ENCODE measurements at places on chromosomes 11 and 22.
A peak's percentile ranks its signal among the peaks of the same experiment; 100 is the strongest.

- DNase-seq: peak; percentile 70
Observed at GRCh38 chr11:117179048-117179999, 781 bp downstream of the SIDT2 start.

GRCh38 chr11:37370817-37371216, 772.8 kb upstream of the RAG2 start:
- no peak for DNase-seq

DNA sequence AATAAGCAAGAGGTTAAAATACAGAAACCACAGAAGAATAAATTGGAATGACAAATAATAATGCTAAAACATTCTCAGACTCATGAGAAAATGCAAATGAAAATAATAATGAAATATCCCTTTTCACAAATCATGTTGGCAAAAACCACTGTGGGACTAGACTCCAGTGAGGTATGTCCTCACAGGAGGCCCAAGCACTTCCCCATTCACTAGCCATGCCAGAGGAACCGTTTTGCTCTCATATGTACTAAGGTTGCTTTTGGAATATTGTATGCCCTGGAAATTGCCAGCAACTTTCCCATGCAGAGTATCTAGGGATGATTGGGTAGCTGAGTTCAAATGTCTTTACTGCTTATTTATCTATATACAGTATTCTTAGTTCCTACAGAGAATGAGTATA, 106.2 kb upstream of the CHORDC1 start:
- no peak for DNase-seq

GRCh38 chr11:92540096-92540495, 315.5 kb downstream of the FAT3 start:
- DNase-seq: no peak

DNA sequence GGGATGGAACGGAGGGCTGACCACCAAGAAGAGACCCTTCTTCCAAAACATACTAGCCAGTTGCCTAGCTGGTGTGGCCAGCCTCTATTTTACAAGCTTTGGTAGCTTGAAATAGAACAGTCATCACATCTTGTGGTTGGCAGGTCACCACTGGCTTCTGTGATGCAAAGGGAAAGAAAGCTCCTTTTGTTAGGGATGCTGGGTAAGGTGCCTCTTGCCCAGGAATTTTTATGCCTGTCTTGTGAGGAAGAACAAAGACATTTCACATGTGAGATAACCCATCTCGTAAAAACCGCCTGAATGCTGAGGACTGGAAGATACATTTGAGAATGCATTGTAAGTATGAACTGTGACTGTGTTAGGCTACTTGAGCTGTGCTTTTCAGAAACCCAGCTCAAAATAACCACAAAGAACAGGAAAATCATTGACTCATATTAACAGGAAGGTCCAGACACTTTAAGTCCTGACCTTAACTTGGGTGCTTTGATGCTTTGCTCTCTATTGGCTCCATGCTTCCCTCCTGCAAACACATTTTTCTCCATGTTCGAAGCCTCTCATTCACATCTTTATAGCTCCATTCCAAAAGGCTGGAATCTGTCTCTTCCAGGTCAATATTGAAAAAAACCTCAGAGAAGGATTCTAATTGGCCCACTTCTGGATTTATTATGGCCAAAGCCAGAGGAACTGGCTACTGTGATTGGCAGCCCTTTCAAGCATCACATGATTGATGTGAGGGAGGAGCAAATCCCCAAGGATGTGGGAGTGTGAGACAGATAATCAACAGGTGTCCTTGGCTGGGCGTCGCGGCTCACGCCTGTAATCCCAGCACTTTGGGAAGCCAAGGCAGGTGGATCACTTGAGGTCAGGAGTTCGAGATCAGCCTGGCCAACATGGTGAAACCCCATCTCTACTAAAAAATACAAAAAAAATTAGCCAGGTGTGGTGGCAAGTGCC, 53.9 kb downstream of the MICAL2 start:
- no peak for DNase-seq

DNA sequence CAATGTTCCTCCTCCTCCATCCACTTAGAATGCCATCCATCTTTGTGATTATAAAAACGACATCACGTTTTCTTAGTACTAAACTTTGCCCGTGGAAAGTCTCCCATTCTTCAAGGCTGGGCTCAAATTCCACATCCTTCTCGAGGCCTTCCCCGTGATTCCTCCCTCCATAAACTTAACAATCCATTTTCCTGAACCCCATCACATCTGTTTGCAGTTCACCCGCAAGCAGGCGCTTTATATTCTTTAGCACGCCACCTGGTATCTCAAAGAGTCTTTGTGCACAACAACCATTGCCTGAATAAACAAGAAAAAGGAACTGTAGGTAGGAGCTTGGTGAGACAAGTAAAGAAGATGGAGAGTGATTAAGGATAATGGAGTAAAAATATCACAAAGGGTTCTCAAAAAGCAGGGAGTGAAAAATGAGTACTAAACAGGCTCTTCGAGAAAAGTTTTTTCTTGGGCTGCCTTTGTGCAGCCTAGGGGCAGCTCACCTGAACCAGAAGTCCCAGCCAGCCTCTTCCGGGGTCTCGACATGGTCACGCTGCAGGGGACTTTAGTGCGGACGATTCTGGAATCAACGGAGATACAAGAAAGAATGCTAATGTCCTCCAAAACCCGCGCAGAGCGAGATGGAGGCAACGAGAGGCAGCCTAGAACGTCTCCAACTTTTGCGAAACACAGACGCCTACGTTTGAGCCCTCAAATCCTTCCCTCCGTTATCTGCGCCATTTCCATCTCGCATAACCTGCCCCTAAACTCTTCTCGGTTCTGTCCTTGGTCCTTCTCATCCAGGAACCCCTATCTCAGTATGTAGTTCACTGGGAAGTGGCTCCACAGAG, 585 bp downstream of the THYN1 start:
- no peak for DNase-seq

GRCh38 chr11:89177691-89178231, at the start of gene TYR:
TSS of gene TYR (plus strand) at chr11:89177875. CDS start at chr11:89177954, 79 bp downstream.
- no peak for DNase-seq

GRCh38 chr22:40189997-40190396, 12.3 kb downstream of the TNRC6B start:
- DNase-seq: no peak

GRCh38 chr22:35134637-35135036, 68.7 kb downstream of the ISX start:
- DNase-seq: no peak

DNA sequence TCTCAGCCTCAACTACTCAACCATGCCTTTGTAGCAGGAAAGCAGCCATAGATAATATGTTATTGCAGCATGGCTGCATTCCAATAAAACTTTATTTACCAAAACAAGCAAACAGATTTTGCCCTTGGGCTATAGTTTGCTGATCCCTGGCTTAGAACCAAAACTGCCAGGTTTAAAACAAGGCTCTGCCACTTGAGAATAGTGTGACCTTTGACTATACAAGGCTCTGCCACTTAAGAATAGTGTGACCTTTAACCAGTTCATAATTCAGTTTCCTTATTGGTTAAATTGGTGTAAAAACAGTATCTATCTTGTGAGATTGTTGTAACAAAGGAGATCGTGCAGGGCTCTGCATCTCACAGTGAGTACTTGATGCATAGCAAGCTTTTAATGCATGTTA, 217.3 kb upstream of the MTNR1B start:
- DNase-seq: no peak

- no peak for DNase-seq
Observed at GRCh38 chr11:9859554-9860305, 195.9 kb downstream of the SWAP70 start.

GRCh38 chr11:2795491-2795991, 90.0 kb downstream of the CDKN1C start:
- peak; percentile 27 for DNase-seq

GRCh38 chr11:72443016-72443415, 8.7 kb upstream of the CLPB start:
- no peak for DNase-seq

DNA sequence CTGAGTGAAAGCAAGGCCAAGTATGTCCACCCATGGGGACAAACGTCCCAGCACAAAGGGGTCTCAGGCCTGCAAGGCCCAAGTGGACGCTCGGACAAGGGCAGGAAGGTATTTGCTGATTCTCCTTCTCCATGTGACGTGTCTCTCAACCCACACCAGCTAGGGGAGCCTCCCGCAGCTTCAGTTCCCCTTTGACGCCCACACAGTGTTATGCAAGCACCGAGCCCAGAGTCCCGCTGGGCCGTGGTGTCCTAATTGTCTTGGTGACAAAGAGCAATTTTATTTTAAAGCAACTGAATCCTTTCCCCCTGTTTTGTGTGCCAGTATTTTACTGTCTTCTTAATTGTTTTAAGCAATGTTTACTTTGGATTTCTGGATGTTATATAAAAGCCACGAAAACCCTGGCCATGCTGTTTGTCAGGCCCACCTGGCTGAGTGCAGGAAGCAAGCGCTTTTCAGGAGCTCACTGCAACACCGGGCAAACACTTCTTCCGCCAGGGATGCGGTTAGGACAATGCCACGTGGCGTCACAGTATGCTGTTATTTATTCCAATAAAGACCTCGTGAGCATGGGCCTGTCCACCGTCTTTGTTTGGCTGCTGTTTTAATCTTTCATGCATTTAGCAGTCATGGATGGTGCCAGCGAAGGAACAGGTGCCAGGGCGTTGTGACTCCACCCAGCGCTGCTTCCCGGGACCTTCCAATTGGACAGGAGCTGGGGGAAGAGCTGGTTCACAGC, 8.2 kb upstream of the PARVG start:
- DNase-seq: no peak

GRCh38 chr11:64608636-64609035, 17.6 kb downstream of the SLC22A12 start:
- DNase-seq: no peak

DNA sequence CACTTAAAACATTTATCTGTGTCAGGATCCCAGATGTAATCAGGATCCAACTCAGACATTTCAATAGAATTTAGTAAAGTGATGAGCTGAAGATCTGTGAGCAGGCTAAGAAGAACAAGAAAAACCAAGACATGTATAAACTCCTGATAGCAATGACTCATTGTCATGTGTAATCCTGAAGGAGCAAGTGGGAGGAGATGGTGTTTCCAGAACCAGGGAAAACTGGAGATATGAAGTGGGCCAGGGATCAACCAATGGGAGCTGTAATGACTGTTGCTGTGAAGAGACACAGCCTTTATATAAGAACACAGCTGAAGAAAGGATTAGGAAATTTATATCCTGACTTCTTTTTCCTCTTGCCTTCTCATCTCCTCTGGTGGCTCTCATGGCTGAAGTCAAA, 682.5 kb upstream of the ARHGAP42 start:
- DNase-seq: no peak

DNA sequence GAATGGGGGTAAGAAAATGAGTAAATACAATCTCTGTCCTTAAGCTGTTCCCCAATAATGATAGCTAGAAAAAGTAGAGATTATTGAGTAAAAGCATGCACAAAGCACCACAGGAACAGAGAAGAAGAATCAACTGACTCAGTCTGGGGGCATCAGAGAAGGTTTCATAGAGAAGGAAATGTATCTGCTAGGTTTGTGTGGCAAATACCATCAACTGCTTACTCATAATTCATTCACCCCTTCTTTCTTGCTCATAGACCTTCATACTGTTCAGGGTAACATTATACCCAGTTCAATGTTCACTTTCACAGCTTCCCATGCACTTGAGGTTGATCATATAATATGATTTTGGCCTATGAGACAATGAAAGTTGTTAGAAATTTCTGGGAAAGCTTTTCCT, 85.2 kb upstream of the SCUBE2 start:
- no peak for DNase-seq

- DNase-seq: no peak
Observed at GRCh38 chr22:47021371-47022074, 259.1 kb downstream of the TBC1D22A start.

DNA sequence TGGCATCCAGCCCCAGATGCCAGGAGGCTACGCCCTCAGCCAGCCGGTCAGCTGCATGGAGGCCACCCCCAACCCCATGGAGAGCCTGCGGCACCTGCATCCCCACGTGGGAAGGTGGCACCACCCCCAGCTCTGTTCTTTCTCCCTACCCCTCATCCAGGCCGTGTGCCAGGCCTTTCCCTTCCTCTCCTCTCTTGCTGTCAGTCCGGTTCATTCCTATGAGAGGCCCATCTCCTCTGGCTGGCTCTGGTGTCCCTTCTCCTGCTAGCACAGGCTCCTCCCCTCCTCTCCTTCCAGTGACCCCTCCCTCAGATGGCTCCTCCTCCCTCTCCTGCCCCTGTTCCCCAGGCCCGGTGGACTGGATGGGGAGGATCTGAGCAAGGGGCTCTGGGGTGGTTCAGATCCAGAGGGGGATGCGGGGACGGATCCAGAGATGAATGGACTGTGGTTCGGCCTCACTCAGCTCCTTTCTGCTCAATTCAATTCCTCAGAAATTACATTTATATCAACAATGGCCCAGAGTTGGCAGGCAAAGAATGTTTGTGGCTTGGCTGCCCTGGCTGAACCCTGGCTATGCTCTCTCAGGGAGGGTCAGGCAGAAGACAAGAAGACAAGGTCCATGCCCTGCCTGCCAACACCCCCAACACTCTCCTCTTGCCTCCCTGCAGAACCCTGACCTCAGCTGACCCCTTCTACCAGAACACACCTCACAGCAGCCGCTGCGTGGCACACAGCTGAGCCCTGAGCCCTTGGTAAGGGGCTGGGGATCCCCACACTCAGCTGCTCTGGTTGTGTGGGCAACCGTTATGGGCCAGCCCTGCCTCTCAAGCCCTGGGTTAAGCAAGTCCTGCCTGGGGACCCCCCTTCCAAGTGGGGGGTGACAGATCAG, 18.5 kb upstream of the LRRC10B start:
- no peak for DNase-seq

DNA sequence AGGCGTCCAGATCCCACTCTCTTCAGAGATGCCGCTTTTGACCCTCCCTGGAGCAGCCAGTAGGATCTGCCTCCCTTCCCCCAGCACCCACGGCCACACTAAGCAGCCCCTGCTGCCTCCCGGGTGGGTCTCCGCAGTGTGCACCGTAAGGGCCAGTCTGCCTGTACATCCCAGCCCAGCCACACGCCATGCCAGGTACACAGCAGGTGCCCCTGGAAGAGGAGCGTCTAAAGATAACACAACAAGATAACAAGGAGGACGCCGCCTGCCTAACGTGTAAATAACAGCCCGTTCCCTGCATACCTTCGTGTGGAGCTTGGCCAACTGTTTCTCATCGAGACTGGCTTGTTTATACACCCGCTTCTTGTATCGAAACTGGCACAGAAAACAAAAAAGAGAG, 139.4 kb downstream of the SHANK2 start:
- no peak for DNase-seq

GRCh38 chr22:50305923-50306566, 1.4 kb downstream of the PLXNB2 start:
- no peak for DNase-seq

- DNase-seq: no peak
Observed at GRCh38 chr11:129854232-129854805, 38.7 kb downstream of the TMEM45B start.

GRCh38 chr11:115613986-115614632, 109.9 kb upstream of the CADM1 start:
- DNase-seq: no peak

GRCh38 chr11:11622772-11623171, 967 bp upstream of the GALNT18 start:
- no peak for DNase-seq

Data from CD8-positive, alpha-beta memory T cell (primary cell).